ENCODE measurements at places on chromosomes 2 and 18. TPM values are rescaled to one million over a fixed set of nuclear protein-coding genes. Genes with fewer than 3 reads are reported as not detected.

SATB2 gene
- 1.2 TPM for total RNA-seq

MRO gene
- total RNA-seq = 0.22 TPM

UBE2E3 gene
- 105 TPM for total RNA-seq

TDRD15 gene
- not detected for total RNA-seq

ERICH2 gene
- total RNA-seq = 0.35 TPM

ACADL gene
- 5.2 TPM for total RNA-seq

IGFBP5 gene
- total RNA-seq = 461 TPM

SLC5A7 gene
- 0.22 TPM for total RNA-seq

CAPN13 gene
- not detected for total RNA-seq
